ENCODE measurements at places on chromosomes 3 and 15.
A peak's percentile ranks its signal among the peaks of the same experiment; 100 is the strongest.

DNA sequence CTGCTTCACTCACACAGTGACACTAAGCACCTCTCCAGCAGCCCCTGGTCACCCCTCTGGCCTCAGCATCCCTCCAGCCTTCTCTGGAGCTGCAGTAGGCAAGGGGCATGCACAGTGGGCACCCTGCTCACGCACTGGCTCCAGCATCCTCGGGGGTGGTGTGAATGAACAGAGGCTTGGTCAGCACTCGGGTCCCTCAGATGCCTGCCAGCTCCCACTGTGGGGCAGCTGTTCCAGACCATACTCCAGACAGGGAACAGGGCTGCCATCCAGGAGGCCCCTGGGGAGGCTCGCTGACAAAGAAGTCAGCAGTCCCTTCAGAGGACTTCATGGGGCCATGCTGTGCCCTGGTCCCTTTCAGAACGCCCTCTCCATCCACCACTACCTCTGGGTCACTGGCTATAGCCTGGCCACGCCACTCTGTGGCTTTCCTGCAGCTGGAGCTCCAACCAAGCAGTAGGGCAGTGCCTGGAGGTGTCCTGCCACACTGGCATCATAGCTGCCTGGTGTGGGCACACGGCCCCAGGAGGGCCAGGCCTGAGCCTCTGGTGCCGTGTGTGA, 26.3 kb downstream of the ALS2CL start:
- DNase-seq = no peak

DNA sequence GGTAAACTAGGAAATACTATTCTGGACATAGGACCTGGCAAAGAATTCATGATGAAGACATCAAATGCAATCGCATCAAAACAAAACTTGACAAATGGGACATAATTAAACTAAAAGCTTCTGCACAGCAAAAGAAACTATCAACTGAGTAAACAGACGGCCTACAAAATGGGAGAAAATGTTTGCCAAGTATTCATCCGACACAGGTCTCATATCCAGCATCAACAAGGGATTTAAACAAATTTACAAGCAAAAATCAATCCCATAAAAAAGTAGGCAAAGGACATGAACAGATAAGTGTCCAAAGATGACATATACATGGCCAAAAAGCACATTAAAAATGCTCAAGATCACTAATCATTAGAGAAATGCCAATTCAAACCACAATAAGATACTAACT, 1088.9 kb downstream of the NAALADL2 start:
- no peak for DNase-seq

- DNase-seq = peak; percentile 98
Observed at GRCh38 chr15:31236184-31237042, 90.2 kb upstream of the KLF13 start.

GRCh38 chr3:103137830-103138229, 703.0 kb downstream of the ZPLD1 start:
- no peak for DNase-seq

GRCh38 chr3:105473521-105474223, 107.0 kb downstream of the ALCAM start:
- peak; percentile 89 for DNase-seq

DNA sequence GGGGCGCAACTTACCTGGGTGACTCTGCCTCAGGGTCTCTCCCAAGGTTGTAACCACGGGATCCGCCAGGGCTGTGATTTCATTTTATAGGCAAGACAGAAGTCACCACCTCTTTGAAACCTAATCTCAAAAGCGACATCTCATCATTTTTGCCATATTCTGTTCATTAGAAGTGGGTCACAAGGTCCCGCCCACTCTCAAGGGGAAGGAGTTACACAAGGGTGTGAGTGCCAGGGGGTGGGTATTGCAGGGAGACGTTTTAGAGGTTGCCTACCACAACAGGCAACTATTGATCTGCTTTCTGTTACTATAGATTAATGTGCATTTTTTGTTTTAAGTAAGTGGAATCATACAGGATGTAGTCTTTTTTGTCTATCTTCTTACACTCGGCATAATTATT, 56.6 kb upstream of the ADPGK start:
- no peak for DNase-seq

GRCh38 chr3:159924411-159924810, 64.2 kb upstream of the IL12A start:
- DNase-seq = no peak

DNA sequence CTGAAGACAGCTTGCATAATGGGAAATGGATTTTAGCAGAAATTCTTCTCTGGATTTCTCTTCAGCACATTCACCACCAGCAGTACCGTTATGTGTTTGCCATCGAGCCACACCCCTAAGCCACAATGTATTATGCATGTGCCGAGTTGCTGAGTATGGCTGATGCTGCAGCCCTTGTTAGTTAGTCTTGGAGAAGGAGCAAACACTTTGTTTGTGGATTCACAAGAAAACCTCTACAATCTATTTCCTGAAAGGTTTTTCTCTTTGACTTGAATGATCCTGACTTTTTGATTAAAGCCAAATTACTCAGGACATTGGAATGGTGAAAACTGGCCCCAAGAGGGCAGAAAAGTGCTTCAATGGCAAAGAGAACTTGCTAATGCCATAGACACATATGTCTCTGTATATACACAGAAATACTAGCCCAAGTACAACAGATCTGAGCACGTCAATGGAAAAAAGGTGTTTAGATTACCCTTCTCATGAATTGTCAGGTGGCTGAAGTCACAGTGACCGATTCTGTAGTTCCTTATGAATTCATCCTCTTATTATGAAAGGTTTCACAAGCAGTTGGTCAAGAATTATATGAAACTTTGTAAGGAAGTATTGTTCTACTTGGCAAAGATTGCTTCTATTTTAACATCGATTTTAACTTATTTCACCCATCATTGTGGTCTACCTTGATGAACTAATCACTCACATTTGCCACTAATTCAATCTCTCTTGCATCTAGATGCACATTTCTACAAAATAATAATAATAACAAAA, 103.0 kb downstream of the P3H2 start:
- peak; percentile 84 for DNase-seq

DNA sequence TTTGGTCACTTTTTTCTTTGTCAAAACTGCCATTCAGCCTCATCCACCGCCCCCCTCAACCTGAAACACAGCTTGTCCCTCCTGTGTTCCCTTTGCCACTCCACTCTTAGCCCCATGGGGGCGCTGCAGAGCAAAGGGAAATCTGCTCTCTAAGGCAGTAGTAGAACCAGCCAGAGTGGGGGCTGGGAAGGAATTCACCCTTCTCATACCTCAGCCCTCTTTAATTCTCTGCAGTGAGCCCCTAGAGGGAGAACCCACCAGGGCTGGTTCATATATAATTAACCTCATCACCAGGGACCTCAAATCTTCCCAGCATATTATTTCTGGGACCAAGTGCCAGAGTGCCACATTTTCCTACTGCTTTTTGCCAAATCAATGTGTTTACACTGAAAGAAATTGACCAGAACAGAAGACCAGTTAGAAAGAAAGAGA, 2.8 kb upstream of the BCL6 start:
- DNase-seq = peak; percentile 89

GRCh38 chr15:43132830-43133429, 456 bp upstream of the TMEM62 start:
- no peak for DNase-seq

DNA sequence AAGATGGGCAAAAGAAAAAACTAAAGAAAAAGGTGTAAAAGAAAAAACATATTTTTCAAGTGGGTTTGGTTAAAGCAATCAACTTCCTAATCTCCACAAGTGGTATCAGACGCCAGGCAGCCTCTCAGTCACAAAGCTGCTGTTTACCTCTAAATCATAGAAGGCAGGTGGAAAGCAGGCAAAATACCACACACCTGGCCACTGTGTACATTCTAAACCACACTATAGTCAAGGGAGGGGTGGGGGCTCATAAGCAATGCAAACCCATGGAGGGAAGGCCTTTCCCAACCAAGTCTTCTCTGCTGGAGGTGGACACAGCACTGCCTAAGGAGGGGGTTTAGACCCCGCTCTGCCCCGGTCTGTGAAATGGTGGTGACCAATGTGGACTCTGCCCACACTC, 50.4 kb downstream of the MCF2L2 start:
- DNase-seq = no peak

DNA sequence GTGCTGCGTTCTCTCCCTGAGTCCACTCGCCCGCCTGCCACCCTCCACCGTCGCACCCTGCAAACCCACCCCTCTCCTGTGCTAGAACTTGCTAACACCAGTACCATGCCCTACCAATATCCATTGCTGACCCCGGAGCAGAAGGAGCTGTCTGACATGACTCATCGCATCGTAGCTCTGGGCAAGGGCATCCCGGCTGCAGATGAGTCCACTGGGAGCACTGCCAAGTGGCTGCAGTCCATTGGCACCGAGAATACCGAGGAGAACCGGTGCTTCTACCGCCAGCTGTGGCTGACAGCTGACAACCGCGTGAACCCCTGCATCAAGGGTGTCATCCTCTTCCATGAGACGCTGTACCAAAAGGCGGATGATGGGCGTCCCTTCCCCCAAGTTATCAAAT, 4.9 kb upstream of the ALAS1 start:
- peak; percentile 61 for DNase-seq

GRCh38 chr3:128998561-128998960, 2.5 kb upstream of the EFCC1 start:
- no peak for DNase-seq

DNA sequence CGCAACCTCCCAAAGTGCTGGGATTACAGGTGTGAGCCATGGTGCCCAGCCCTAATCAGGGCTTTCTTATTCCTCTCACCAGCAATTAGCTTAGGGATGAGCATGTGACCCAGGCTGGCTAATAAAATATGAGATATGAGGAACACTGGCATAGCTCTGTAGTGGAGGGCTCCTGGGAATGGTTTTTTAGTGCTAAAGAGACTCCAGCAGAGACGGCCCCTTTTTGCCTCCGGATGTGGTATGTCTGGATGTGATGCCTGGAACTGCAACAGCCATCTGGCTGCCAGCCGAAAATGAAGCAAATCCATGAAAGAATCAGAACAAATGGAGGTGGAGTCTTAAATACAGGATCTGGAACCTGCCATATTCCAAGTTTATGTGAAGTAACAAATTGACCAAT, 69.1 kb upstream of the MAGI1 start:
- DNase-seq = peak; percentile 89

DNA sequence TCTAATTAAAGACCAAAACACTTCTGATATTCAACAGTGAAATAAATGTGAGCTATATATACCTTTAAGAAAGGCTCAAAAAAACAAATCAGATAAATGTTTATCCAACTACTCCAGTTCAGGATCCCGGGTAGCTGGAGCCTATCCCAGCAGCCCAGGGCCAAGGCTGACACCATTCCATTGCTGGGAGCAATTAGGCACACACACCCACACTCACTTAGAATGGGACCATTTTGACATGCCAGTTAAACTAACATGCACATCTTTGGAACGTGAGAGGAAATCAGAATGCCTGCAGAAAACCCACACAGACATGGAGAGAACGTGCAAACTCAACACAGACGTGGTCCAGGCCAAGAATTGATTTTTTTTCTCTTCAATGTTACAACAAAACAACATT, 30.0 kb upstream of the PLSCR4 start:
- DNase-seq = peak; percentile 33

GRCh38 chr3:190595179-190595795, 81.4 kb downstream of the IL1RAP start:
- DNase-seq = no peak

DNA sequence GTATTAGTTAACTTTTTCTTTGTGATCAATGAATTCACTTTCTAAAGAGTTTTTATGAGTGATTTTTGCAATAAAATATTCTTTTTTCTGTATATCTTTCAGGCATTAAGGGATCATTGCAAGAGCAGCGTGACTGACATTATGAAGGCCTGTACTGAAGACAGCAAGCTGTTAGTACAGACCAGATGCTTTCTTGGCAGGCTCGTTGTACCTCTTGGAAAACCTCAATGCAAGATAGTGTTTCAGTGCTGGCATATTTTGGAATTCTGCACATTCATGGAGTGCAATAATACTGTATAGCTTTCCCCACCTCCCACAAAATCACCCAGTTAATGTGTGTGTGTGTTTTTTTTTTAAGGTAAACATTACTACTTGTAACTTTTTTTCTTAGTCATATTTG, 24.4 kb downstream of the SELENOT start:
- peak; percentile 78 for DNase-seq

DNA sequence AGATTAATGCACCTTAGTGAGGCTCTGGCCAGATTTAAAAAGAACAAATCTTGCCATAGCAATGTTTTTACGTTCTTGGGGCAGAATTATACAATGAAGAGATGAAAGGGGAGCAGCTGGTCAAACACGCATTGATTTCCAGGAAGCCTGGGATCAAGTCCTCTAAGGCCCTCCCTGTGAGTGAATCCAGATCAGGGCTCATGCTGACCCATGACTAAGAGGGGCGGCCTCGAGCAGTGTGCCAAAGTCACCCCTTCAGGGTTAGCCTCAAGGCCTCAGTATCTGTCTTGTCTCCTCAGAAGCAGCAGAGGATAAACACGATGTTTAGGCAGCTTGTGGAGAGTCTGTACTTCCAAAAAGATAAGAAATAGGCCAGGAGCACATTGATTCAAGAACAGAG, 9.3 kb upstream of the RBP1 start:
- DNase-seq = no peak

DNA sequence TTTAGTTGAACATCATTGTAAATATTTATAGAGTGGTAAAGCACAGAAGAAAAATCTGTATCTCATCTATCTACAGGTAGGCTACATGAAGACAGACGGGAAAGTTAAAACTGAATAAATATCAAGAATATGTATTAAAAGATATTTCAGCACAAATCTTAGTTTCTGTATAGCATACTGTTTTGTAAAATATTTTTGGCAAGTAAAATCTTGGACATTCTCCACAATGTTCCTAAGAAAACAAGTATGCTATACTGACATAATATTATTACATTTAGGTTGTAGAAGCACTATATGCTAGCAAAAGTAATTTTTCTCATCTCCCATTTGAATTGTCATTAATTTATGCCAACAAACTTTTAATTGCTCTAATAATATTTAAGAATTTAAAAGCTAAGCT, 326.4 kb upstream of the ARL6 start:
- DNase-seq = no peak

GRCh38 chr3:162165346-162165745, 668.7 kb downstream of the OTOL1 start:
- no peak for DNase-seq

- peak; percentile 57 for DNase-seq
Observed at GRCh38 chr15:80780416-80781221, 1.4 kb downstream of the CEMIP start.

DNA sequence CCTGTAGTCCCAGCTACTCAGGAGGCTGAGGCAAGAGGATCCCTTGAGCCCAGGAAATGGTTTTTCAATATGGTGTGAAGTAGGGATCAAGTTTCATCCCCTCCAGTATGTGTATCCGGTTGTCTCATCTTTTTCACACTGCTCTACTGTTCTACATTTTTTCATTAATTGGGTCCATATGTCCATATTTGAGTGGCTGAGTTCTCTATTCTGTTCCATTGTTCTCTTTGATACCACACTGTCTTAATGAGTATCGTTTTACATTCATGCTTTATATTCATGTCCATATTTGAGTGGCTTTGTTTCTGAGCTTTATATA, 81.6 kb upstream of the LRRFIP2 start:
- DNase-seq = no peak

GRCh38 chr3:9508781-9509180, 44.8 kb downstream of the LHFPL4 start:
- no peak for DNase-seq

GRCh38 chr3:26752466-26752865, 129.9 kb downstream of the LRRC3B start:
- no peak for DNase-seq

GRCh38 chr3:58664611-58665010, 2.0 kb downstream of the FAM3D start:
- no peak for DNase-seq

- DNase-seq = no peak
Observed at GRCh38 chr3:124267406-124267805, 275.5 kb upstream of the ROPN1 start.
